ENCODE measurements at places on chromosomes 3 and 15.

DNA sequence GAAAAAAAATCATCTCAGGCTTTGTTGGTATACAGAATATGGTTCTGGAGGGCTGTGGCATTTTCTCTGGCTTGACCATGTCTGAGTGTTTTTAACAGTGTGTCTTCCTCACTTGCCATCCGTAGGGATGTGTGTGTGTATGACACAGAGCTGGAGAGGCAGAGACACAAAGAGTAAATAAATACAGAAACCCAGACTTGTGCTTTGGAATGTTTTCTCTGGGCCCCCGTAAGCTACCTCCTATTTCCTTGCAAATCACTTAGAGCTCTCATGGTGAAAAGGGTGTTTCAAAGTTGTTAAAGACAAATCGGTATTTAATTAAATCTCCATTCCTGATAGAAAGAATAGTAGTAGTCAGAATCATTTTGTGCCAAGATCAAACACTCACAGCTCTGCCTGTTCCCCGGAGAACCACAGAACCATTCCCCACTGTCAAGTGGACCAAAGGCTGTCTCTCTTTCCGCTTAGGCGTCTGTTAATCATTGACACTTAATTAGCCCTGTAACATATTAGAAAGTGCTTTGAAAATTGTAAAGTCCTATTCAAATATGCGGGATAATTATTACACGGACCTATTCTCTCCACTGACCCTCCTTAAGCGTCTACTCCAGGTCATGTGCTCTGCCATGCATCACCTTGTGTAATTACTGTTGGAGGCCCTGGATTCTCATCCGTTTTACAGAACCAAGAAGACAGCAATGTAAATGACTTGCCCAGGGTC lies 313.6 kb upstream of the TLE3 start:
- no peak for DNase-seq

DNA sequence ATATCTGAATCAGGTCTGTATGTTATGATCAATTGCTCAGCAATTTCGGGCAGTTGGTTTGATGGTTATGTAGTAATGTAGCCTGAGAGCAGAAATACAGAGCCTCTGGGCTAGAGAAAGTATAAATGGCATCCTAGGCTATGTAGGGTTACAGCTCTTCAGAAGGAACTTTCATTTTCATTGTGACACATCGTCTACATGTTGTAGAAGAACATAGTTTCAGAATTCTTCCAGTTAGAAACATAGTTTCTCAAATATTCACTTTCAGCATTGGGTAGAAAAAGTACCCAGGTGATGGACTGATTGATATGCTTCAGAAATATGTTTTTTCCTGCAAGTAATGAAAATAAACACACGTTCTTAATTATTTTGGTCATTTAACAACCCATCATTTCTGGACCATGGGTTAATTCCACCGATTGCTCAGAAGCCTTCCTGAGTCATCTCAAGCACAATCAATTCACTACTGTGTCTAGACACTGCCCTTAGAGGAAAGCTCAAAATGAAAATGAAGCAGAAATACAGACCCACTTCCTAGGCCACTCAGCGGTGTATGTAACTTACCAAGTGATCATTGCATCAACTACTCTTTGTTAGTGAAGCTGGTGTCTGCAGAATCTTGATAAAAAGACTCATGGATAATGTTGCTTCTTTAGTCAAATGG lies 88.8 kb upstream of the TSEN2 start:
- no peak for DNase-seq

GRCh38 chr3:58307639-58308215 lies 1.4 kb downstream of the HTD2 start:
- DNase-seq = no peak

GRCh38 chr3:120410541-120410940 lies 40.3 kb downstream of the FSTL1 start:
- no peak for DNase-seq

DNA sequence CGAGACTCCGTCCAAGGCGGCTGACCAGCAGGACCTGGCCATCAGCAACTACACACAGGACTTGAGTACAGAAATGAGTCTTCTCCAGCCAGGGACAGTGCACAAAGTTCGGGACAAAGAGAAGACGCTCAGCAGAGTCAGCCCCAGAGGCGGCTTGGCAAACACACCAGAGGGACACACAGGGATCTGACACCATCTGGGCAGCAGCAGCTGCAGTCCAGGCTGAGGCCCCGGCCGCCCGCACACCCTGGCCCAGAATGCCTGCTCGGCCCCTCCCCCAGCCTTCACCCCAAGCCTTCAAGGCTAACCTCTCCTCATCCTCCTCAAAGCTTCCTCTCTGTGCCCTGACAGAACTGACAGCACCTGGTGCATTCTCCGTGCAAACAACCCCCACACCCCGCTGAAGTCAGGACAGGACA lies 61.1 kb downstream of the XXYLT1 start:
- DNase-seq = no peak

DNA sequence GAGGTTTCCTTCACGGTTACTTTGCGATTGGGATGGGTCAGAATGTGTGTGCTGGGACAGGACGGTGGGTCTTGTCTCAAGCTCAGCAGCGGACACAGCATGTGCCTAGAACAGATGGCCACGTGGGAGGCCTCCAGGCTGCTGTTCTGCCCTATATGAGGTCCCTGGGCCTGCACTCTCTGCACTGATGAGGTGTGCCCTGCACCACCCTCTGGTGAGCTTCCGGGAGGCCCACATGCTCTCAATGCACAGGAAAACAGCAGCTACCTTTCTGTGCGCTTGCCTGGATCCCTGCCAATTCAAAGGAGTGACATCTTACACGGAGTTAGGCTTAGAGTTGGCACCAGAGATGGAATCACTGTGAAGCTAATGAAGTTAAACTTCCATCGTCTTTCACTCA lies 59.8 kb downstream of the BOC start:
- no peak for DNase-seq

Measured in ecto neural progenitor cell (in vitro differentiated cells).